ENCODE measurements at places on chromosomes 7 and 10.

- no peak for DNase-seq
Observed at GRCh38 chr10:131682271-131682962, 218.4 kb upstream of the PPP2R2D start.

DNA sequence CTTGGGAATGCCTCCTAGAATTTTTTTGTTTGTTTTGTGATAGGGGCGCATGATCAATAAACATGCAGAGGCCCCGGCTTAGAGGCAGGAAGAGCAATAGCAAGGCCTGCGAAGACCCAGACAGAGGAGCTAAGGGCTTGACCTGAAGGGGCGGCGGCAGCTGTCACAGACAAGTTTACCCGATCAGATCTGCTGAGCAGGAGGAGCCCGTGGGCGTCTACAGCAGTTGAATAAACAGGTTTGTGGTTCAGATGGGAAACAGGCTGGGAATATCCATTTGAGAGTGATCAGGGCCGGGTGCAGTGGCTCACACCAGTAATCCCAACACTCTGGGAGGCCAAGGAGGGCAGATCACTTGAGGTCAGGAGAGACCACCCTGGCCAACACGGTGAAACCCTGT lies 126.0 kb upstream of the CALN1 start:
- no peak for DNase-seq

DNA sequence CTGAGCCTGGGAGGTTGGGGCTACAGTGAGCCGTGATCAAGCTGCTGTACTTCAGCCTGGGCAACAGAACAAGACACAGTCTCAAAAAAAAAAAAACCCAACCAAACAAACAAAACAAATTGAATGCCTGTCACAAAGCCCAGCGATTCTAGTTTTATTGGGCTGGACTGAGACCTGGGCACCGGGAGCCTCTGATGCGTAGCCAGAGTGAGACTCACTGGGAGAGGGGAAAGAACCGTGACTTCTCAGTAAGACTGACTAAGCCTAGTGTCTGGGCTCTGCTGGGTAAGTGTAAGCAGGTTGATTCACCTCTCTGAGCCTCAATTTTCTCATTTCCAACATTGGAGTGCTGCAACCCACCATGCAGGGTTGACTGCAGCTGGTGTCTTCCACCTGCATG lies 10.1 kb upstream of the LEP start:
- no peak for DNase-seq

GRCh38 chr7:73966062-73966940 lies 61.7 kb upstream of the ELN start:
- DNase-seq, result no peak

DNA sequence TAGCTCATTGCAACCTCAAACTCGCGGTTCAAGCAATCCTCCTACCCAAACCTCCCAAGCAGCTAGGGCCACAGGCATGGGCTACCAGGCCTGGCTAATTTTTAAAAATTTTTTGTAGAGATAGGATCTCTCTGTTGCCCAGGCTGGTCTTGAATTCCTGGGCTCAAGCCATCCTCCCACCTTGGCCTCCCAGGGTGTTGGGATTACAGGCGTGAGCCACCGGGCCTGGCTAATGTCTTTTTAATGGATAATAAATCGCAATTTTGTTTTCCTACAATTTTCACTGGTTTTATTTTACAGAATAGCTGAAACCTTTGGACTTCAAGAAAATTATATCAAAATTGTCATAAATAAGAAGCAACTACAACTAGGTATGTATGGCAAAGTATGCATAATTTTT lies 10.9 kb downstream of the NUB1 start:
- DNase-seq, result no peak

- DNase-seq, result no peak
Observed at GRCh38 chr10:123936426-123936825, 44.8 kb upstream of the CPXM2 start.
